ENCODE measurements at places on chromosomes 2 and 18. TPM values are rescaled to one million over a fixed set of nuclear protein-coding genes. Genes with fewer than 3 reads are reported as not detected.

Gene ZNF385B
- total RNA-seq: not detected

Gene RNF181
- total RNA-seq: 156 TPM

Gene BOK
- total RNA-seq: 8.0 TPM

Gene PAX3
- total RNA-seq: 21.6 TPM

Gene SLC40A1
- not detected for total RNA-seq

Gene USP14
- 9.3 TPM for total RNA-seq

Gene SKOR2
- total RNA-seq: not detected

Gene ERBB4
- total RNA-seq: 0.03 TPM

Gene REEP1
- 1.4 TPM for total RNA-seq

Gene CRYBA2
- total RNA-seq: not detected

Gene RUFY4
- not detected for total RNA-seq

Gene INO80B
- total RNA-seq: 30.3 TPM

Gene AQP12A
- total RNA-seq: not detected

Gene TSPYL6
- total RNA-seq: not detected

Gene CRIM1
- 129 TPM for total RNA-seq
